ENCODE measurements at places on chromosomes 16 and 17.
A peak's percentile ranks its signal among the peaks of the same experiment; 100 is the strongest.

- H3K4me3 ChIP-seq: no peak overlapping the region
Observed at GRCh38 chr16:69077251-69077650, 28.2 kb upstream of the HAS3 start.

GRCh38 chr17:28724500-28725165 lies 1.4 kb downstream of the TLCD1 start:
- peaks cover 28% of the 10 kb centered on the region for H3K4me1 ChIP-seq
- peaks cover 31% of the 10 kb centered on the region for H3K36me3 ChIP-seq
- no peak for DNase-seq
- H3K27me3 ChIP-seq: no peaks in the 10 kb centered on the region
- peak overlapping the region; percentile 61 for H3K4me3 ChIP-seq
- peak overlapping the region; percentile 96 for H3K27ac ChIP-seq

GRCh38 chr16:17747081-17747756 lies 276.5 kb upstream of the XYLT1 start:
- DNase-seq: no peak
- no peaks in the 10 kb centered on the region for H3K36me3 ChIP-seq
- no peak overlapping the region for H3K27ac ChIP-seq
- no peaks in the 10 kb centered on the region for H3K27me3 ChIP-seq

GRCh38 chr16:85266857-85267256 lies 154.6 kb upstream of the CIBAR2 start:
- no peak overlapping the region for H3K27ac ChIP-seq
- H3K27me3 ChIP-seq: no peaks in the 10 kb centered on the region
- no peak for DNase-seq
- H3K4me3 ChIP-seq: no peak overlapping the region

- peaks cover 48% of the 10 kb centered on the region for H3K27me3 ChIP-seq
- H3K4me1 ChIP-seq: no peaks in the 10 kb centered on the region
- no peaks in the 10 kb centered on the region for H3K36me3 ChIP-seq
- H3K4me3 ChIP-seq: no peak overlapping the region
- H3K27ac ChIP-seq: no peak overlapping the region
Observed at GRCh38 chr17:45747911-45748310, 36.2 kb upstream of the CRHR1 start.

- H3K4me1 ChIP-seq: peaks cover 24% of the 10 kb centered on the region
- no peaks in the 10 kb centered on the region for H3K36me3 ChIP-seq
- no peak overlapping the region for H3K27ac ChIP-seq
- no peak for DNase-seq
- H3K4me3 ChIP-seq: no peak overlapping the region
Observed at GRCh38 chr17:50185631-50186471, 15.6 kb downstream of the COL1A1 start.

- no peak for DNase-seq
- no peaks in the 10 kb centered on the region for H3K27me3 ChIP-seq
- no peak overlapping the region for H3K27ac ChIP-seq
- H3K4me1 ChIP-seq: peaks cover 3% of the 10 kb centered on the region
- H3K36me3 ChIP-seq: no peaks in the 10 kb centered on the region
Observed at GRCh38 chr17:74599448-74599939, 7.4 kb upstream of the CD300LD start.

DNA sequence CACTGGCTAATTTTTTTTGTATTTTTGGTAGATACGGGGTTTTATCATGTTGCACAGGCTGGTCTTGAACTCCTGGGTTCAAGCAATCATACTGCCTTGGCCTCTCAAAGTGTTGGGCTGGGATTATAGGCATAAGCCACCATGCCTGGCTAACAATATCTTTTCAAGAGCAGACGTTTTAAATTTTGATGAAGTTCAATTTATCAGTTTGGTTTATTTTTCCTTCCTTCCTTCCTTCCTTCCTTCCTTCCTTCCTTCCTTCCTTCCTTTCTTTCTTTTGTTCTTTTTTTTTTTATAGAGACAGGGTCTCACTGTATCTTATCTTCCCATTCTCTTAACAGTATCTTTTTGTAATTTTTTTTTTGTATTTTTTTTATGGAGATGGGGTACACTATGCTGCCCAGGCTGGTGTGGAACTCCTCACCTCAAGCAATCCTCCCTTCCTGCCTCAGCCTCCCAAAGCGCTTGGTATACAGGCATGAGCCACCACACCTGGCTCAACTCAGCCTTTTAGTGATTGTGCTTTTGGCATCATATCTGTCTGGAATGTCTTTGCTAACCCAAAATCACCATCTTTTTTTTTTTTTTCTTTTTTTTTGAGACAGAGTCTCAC lies 13.6 kb upstream of the GIP start:
- no peaks in the 10 kb centered on the region for H3K36me3 ChIP-seq
- no peaks in the 10 kb centered on the region for H3K27me3 ChIP-seq
- no peak overlapping the region for H3K4me3 ChIP-seq
- H3K4me1 ChIP-seq: no peaks in the 10 kb centered on the region
- DNase-seq: no peak

DNA sequence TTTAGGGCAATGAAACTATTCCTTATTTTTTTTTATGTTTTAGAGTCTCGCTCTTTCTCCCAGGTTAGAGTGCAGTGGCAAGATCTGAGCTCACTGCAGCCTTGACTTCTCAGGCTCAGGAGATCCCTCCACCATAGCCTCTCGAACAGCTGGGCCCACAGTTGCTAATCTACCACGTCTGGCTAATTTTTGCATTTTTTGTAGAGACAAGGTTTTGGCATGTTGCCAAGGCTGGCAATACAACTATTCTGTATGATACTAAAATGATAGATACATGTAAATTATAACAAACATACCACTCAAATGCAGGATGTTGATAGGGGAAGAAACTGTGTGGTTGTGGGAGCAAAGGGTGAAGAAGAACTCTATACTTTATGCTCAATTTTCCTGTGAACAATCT lies 401.3 kb downstream of the ZFHX3 start:
- H3K27me3 ChIP-seq: no peaks in the 10 kb centered on the region
- no peaks in the 10 kb centered on the region for H3K4me1 ChIP-seq
- no peak overlapping the region for H3K27ac ChIP-seq
- no peak for DNase-seq
- H3K4me3 ChIP-seq: no peak overlapping the region

- peaks cover 17% of the 10 kb centered on the region for H3K4me1 ChIP-seq
- no peak for DNase-seq
- H3K36me3 ChIP-seq: no peaks in the 10 kb centered on the region
- H3K4me3 ChIP-seq: no peak overlapping the region
- peaks cover 11% of the 10 kb centered on the region for H3K27me3 ChIP-seq
Observed at GRCh38 chr16:58098207-58099096, 30.7 kb downstream of the CFAP20 start.

DNA sequence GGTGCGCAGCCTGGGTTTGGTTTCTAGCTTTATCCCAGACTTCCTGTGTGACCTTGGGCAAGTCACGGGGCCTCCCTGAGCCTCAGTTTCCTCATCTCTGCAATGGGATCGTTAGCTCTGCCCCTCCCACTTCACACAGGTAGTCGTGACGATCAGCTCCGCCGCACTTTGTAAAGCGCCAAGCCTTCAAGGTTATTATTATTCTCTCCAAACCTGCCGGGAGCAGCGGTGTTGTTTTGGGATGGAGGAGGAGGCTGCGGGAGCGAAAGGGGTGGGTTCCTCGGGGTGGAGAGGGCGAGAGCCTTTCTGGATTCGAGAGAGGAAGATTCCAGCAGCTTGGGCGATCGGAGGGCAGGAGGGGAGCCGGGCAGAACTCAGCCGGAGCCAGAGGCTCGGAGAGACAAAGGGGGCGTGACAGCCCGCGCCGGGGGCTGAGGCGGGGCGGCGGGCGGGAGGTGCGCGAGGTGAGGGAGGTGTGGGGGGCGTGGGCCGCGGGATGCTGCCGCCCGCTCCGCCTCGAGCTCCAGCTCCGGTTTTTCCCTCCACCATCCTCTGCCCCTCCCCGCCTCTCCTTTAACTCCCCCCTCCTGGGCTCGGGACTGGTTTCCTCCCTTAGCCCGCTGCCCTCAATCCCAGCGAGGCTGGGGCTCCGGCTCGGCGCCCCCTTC lies at the start of gene EFNB3:
Gene EFNB3, plus strand, starts transcription at position 602 of the 668 bp plus-strand sequence. CDS start 397 bp downstream, outside the sequence.
- H3K27ac ChIP-seq: peak within 1 kb of the TSS; percentile 79
- H3K36me3 ChIP-seq: peaks cover 39% of the 10 kb centered on the region
- peak; percentile 75 for DNase-seq
- no peaks in the 10 kb centered on the region for H3K27me3 ChIP-seq

DNA sequence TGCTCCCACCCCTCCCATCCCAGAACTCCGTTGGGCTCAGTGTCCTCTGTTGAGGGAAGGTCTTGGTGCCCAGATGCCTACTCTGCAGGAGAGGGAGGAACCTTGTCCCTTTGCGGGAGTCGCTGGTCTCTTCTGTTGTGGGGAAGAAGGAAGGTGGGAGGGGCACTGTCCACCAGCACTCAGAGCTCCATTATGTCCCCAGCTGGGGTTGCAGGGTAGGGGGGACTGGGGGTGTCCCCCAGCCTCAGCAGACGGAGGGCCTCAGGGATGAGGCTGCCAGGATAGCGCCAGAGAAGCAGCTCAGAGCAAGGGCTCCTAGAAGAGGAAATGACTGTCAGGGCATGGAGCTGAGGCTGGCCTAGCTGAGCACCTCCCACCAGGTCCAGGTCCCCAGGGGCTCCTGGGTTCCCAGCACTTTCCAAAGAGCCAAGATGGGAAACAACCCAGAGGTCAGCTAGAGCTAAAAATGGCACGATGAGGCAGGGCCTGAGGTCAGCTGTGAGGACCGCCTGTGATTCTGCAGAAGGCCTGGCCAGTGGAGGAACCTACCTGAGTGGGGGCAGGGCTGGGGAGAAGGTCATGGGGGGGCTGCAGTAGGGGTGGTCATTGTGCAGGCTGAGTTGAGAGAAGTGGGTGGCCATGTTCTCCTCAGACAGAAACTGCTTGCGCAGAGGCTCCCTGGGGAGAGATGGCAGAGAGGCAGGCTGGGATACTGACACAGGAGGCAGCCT lies 893 bp downstream of the HCFC1R1 start:
- peaks cover 25% of the 10 kb centered on the region for H3K4me1 ChIP-seq
- H3K27me3 ChIP-seq: no peaks in the 10 kb centered on the region
- H3K36me3 ChIP-seq: peaks cover 25% of the 10 kb centered on the region
- peak overlapping the region; percentile 66 for H3K4me3 ChIP-seq
- DNase-seq: no peak
- H3K27ac ChIP-seq: peak overlapping the region; percentile 49

- peaks cover 22% of the 10 kb centered on the region for H3K27me3 ChIP-seq
- no peak overlapping the region for H3K27ac ChIP-seq
- H3K36me3 ChIP-seq: no peaks in the 10 kb centered on the region
Observed at GRCh38 chr17:47739150-47739549, 6.1 kb downstream of the TBX21 start.

DNA sequence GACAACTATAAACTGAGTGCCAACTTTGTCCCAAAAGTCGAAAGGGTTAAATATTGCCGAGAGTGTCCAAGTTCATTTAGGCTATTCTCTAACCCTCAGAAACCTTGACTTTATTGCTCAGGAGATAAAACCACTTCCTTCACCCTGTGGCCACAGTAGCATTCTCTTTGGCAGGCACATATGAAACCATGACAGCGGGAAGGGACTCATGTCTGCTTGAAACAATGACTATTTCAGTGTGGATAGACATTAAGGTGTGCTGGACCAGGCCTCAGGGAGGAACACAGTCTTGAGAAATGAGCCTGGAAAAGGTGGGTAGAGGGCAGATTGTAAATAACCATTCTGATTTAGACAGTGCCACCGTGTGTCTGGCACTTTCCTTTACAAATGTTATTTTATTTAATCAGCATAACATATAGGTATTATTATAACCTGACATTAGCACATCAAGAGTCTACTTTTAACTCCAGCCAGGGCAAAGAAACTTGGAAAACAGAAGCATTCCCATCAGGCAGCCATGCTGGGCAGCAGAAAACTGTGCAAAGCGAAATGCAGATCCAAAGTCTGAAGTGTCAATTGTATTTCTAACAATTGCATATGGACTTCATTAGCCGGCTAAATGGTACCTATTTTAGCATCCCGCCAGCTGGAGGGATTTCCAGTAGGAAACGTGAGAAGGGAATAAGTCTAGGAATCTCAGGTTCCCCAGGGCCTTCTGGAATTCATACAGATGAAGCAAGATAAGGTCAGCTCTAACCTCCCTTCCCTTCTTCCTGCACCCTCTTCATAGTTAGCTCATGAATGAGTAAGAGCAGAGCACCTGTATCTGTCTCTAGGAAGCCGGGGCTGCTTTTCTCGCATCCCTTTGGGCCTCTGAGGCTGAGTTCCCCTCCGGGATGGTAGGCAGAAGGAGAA lies 212.8 kb upstream of the ELAC2 start:
- H3K36me3 ChIP-seq: no peaks in the 10 kb centered on the region
- H3K4me1 ChIP-seq: no peaks in the 10 kb centered on the region
- no peak for DNase-seq
- no peaks in the 10 kb centered on the region for H3K27me3 ChIP-seq
- no peak overlapping the region for H3K27ac ChIP-seq

DNA sequence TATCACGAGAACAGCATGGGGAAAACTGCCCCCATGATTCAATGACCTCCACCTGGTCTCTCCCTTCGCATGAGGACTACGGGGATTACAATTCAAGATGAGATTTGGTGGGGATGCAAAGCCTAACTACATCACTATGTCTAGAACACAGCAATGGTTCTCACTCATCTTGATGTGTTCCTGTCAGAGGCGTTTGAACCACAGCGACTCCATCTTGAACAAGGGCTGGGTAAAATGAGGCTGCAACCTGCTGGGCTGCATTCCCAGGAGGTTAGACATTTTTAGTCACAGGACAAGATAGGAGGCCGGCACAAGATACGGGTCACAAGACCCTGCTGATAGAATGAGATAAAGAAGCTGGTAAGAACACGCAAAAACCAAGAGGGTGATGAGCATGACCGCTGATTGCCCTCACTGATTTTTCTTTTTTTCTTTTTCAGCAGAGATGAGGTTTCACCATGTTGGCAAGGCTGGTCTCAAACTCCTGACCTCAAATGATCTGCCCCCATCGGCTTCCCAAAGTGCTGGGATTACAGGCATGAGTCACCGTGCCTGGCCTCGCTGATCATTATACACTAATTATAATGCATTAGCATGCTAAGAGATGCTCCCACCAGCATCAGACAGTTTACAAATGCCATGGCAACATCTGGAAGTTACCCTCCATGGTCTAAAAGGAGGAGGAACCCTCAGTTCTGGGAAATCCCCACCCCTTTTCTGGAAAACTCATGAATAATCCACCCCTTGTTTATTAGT lies 3.0 kb upstream of the PPY start:
- H3K4me1 ChIP-seq: peaks cover 3% of the 10 kb centered on the region
- H3K4me3 ChIP-seq: no peak overlapping the region
- H3K27ac ChIP-seq: no peak overlapping the region
- H3K27me3 ChIP-seq: no peaks in the 10 kb centered on the region
- H3K36me3 ChIP-seq: no peaks in the 10 kb centered on the region

- H3K4me1 ChIP-seq: no peaks in the 10 kb centered on the region
- no peak overlapping the region for H3K4me3 ChIP-seq
- H3K36me3 ChIP-seq: peaks cover 94% of the 10 kb centered on the region
- DNase-seq: no peak
- H3K27me3 ChIP-seq: no peaks in the 10 kb centered on the region
Observed at GRCh38 chr17:50967795-50968194, 101.6 kb upstream of the TOB1 start.

DNA sequence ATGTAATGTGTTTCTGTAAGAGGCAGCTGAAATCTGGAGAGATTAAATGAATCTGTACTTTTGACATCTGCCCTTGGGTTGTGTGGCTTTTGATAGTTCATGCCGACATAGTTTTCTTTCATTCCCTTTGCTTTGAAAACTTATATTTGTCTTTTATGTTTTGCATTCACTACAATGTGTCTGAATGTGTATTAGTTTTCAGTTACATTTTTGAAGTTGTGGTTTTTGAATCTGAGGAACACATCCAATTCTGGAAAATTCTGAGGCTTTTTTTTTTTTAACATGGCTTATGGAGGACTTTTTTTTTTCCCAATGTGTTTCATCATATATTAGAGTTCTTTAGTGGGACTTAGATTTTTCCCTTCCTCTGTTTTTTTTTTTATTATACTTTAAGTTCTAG lies 683.7 kb upstream of the SOX9 start:
- H3K36me3 ChIP-seq: peaks cover 2% of the 10 kb centered on the region
- H3K27ac ChIP-seq: no peak overlapping the region
- H3K4me3 ChIP-seq: no peak overlapping the region
- no peaks in the 10 kb centered on the region for H3K27me3 ChIP-seq
- peaks cover 2% of the 10 kb centered on the region for H3K4me1 ChIP-seq
